Activated CD8-positive, alpha-beta T cell treated with anti-CD3 and anti-CD28 coated beads, Interleukin-2, amount 10 ng/mL, durations not matched to agents 7 days and 5 days (primary cell): ENCODE measurements at places on chromosomes 7 and 10.
A peak's percentile ranks its signal among the peaks of the same experiment; 100 is the strongest.

DNA sequence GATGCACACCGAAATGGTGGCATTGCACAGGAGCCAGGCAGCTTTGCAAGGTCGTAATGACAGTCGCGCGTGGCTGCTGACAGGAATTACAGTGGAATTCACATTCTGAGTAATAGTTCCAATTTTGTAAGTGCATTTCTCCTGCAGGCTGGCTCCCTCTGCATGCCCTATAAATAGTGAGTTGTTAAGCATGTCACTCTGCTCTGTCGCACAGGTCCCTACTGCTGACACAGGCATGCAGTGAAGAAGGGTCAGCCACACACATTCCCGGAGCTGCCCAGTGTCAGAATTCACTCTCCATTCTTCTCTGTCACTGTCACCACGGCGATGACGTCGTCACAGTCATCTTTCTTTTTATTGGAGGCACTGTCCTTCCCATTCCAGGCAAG lies 49.2 kb upstream of the SHH start:
- no peak for DNase-seq

GRCh38 chr7:38830826-38831225 lies 78.2 kb downstream of the VPS41 start:
- no peak for DNase-seq

DNA sequence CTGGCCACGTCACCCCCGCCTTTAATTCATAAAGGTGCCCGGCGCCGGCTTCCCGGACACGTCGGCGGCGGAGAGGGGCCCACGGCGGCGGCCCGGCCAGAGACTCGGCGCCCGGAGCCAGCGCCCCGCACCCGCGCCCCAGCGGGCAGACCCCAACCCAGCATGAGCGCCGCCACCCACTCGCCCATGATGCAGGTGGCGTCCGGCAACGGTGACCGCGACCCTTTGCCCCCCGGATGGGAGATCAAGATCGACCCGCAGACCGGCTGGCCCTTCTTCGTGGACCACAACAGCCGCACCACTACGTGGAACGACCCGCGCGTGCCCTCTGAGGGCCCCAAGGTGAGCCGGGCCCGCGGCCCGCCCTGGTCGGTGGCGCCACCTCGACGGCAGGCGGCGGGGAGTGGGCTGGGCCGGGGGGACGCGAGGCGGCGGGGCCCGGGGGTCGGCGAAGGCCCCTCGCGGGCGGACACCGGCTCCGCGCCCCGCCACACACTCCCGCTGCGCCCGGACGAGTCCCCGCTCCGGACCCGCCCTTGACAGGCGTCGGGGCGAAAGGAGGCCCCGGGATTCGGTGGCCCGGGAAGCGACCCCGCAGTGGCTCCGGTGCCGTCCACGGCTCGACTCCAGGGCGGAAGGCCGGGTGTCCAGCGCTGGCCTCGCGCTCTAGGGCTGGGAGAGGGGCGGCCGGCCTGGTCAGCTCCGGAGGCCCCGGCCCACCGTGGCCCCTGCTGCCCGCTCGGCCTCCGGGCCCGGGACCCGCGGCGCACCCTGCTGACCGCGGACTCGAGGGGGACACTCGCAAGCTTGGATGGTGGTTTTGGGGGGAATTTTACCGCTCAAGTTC lies 557 bp downstream of the BAG3 start:
- DNase-seq: peak; percentile 39

DNA sequence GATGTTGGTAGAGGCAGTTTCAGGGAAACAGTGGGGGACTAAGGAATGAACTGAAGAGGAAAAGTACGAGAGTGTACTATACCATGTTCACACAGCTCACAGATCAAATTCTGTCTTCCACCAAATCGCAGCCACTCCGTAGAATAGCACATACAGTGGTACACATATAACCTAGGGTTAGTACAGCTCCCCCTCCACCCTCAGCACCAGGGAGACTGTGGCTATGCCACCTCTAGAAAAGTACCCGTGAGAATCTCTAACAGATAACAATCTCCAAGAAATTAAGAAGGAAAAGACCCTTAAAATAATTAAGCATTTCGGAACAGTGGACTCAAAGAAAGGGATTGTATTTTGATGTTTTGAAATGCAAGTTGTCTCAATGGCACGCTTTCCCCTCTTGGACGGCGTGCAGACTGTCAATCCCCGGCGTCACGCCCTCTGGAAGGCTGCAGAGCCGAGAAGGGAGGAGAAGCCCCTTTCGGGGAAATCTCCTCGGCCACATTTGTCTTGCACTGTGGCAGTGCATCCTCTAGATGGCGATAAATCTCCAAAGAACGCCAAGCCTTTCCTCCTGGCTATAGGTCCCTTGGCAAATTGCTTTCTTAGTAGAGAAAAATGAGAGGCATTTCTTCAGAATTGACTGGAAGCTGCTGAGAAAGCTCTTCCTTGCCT lies 345.0 kb downstream of the REEP3 start:
- peak; percentile 53 for DNase-seq

DNA sequence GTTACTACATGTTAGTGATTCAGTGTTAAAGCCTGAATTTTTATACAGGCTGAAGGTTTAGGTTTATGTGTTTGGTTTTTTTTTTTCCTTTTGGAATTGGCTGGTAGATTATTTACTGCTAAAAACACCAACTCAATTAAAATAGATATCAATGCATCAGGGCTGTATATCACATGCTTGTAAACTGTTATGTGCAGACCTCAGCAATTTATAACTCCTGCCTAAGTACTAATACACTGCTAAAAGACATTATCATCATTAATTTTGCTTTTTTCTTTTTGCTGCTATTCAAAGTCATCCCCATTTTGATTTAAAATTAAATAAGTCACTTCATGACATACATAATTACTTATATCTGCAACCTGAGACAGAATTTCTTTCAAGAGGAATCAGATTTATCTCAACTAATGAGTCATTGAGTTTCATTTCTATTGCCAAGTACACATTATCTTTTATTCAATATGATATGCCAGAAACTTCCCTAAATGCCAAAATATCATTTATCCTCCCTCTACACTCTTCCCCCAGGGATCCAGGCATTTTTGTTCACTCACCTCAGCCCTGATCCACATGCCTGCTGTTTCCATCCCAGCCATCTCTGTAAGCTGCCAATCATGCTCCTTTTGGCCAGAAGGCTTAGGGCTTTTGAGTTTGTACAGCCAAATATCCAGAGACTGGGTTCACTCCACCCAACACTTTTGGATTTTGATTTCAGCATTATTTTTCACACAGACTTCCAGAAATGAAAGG lies 98.5 kb downstream of the POLR1F start:
- no peak for DNase-seq

GRCh38 chr10:43262902-43263466 lies 3.9 kb downstream of the RASGEF1A start:
- no peak for DNase-seq

DNA sequence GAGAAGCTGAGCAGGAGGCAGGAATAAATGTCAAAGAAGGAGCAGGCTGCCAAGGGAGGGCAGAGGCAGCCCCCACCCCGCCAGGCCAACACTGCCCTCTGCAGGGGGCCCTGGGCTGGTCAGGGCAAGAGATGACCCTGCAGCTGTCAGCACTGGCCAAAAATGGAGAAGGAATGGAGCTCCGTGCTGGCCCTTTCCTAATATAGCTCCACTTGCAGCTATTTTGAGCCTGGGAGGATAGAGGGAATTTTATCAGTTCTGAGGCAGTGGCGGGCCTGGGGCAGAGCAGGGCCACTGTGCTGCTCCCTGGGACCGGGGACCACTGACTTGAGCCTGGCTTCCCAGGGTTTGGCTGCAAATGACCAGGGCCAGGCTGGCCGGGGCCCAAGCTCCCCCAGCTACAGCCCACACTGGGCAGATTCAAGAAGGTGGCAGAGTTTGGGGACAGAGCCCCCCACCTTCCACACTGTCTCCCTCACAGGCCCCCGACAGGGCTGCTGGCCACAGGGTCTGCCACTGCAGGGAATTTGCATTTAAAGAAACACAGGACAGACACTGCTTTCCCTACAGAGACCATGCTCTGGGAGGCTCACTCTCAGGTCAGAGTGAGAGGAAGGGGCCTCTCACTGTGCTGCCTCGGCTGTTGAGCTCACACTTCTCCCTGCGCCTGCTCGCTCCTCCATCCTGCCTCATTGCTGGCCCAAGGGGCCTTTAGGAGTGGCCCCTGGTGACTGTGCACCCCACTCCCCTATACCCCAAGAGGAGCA lies 16.2 kb downstream of the LDB3 start:
- no peak for DNase-seq

GRCh38 chr10:15439341-15439842 lies 68.3 kb upstream of the FAM171A1 start:
- no peak for DNase-seq

GRCh38 chr10:36254199-36254598 lies 612.1 kb upstream of the FZD8 start:
- DNase-seq: no peak

- peak; percentile 80 for DNase-seq
Measured at GRCh38 chr10:16828114-16828568, 10.9 kb upstream of the RSU1 start.

- DNase-seq: no peak
Measured at GRCh38 chr7:112940314-112940732, 146.3 kb downstream of the GPR85 start.

GRCh38 chr7:1226186-1226901 lies 6.3 kb upstream of the UNCX start:
- DNase-seq: no peak

- DNase-seq: no peak
Measured at GRCh38 chr10:63593576-63593975, 72.4 kb downstream of the REEP3 start.

DNA sequence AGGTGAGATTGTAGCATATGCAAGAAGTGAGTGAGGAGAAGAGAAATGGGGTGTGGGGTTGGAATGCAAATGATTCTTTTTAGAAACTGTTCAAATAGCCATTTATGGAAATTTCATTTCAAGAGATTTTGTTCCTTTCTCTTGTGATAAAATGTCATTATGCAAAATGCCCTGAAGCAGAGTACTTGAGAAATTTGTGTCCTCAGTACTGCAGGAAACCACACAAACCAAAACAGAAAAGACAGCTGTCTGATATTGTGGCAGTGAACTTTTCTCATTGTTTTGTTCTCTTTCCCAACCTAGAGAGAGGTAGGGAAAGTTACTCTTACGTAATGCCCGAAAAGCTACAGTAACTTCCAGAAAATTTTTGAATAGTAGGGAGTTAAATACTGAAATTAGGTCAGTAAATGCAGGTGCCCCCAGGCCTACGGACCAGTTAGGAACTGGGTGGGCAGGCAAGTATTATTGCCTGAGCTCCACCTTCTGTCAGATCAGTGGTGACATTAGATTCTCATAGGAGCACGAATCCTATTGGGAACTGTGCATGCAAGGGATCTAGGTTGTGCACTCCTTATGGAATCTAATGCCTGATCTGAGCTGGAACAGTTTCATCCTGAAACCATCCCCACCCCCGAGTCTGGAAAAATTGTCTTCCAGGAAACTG lies 34.0 kb downstream of the DLD start:
- DNase-seq: no peak

DNA sequence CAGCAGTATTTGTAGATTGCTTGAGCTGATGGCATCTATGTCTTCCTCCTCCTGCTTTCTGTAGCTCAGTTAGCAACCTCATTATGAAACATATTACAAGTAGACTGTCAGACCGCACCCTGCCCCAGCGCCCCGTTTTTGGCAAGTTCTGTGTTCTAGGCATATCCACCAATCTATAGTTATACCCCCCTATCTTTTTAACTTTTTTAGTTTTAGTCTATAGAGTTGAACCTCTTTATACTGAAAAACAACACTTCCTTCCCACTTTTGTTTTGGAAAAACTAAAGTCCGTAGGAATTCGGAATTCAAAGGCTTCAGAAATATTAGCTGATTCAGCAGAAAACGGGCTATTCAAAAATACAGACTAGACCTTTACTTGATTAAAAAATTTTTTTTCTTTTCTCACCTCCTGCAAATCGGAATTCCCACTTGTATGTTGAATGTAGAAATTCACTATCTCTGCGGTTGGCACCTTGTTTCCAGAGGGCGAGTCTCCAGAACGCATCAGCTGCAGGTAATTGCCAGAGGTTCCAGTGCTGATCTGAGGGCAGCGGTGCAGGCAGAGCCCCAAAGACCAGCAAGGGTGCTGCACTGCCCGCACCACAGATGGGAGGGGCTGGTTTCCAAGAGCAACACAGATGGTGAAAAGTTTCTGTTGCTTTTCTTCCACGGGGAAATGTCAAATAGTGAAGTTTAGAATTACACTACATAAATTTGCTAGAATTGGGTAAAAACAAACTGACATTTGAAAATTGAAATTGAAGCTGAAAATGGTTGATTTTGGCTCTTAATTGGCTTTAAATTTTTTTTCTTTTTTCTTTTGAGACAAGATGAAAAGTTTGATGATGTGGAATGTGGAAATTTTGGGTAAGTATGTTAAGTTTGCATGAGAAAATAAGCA lies 2.2 kb upstream of the FZD8 start:
- DNase-seq: no peak

DNA sequence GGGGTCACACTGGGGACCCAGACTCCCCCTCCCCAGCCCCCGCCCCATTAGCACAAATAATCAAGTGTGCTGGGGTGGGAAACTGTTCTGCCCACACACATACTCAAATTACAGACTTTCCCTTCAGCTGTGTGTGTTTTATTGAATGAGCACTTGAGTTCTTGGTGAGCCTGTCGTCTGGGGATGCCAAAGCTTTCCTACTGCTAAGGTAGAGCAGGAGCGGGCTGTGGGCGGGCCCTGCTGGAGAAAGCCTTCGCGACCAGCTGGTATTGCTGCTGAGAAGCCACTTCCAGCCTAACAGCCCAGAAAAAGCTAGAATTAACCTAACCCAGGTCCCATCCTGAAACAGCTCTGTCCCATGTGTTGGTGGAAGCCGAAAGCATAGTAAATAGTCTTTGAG lies 87.0 kb upstream of the KMT2E start:
- DNase-seq: no peak

GRCh38 chr10:121710207-121710606 lies 112.0 kb upstream of the FGFR2 start:
- DNase-seq: no peak

GRCh38 chr10:70920519-70920918 lies 32.2 kb upstream of the PCBD1 start:
- DNase-seq: no peak

GRCh38 chr7:87156709-87157108 lies 4.5 kb downstream of the DMTF1 start:
- no peak for DNase-seq

DNA sequence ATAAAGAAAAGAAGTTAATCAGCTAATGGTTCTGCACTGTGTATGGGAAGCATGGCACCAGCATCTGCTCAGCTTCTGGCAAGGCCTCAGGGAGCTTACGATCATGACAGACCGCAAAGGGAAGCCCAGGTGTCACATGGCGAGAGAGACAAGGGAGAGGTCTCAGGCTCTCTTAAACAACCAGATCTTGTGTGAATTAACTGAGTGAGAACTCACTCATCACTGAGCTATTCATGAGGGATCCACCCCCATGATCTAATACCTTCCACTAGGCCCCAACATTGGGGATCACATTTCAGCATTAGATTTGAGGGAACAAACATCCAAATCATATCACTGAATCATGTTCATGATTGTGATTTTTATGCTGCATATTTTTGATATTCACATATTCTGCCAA lies 5.8 kb downstream of the USP54 start:
- DNase-seq: no peak

GRCh38 chr7:156024201-156024600 lies 211.9 kb upstream of the SHH start:
- no peak for DNase-seq
